Vagina (tissue), 2 donors: ENCODE measurements at places on chromosomes 4 and X.
A peak's percentile ranks its signal among the peaks of the same experiment; 100 is the strongest.

DNA sequence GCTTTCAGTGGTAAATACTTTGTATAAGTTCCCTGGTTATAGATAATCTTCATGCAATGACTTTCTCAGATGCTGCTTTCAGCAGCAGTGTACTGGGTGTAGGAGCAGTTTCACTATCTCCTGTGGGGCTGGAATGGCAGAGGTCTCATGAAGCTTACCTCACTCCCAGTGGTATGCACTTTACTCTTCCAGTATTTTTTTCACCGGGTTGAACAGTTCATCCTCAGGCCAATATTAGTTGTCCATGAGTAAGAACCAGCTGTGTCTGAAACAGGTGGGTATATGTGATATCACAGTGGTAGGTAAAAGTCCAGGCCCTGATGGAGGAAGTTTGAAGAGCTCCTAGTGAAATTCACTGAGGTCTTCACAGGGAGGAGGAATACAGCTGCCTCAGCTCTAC, 351.5 kb upstream of the EMCN start:
- H3K4me1 ChIP-seq = no peaks in the 10 kb centered on the region
- H3K27me3 ChIP-seq = no peaks in the 10 kb centered on the region
- no peaks in the 10 kb centered on the region for H3K36me3 ChIP-seq
- no peak overlapping the region for H3K27ac ChIP-seq

GRCh38 chr4:6324999-6325787, 55.5 kb downstream of the WFS1 start:
- DNase-seq = no peak
- peaks cover 2% of the 10 kb centered on the region for H3K36me3 ChIP-seq
- peaks cover 15% of the 10 kb centered on the region for H3K4me1 ChIP-seq
- peak overlapping the region; percentile 2 for H3K27ac ChIP-seq

DNA sequence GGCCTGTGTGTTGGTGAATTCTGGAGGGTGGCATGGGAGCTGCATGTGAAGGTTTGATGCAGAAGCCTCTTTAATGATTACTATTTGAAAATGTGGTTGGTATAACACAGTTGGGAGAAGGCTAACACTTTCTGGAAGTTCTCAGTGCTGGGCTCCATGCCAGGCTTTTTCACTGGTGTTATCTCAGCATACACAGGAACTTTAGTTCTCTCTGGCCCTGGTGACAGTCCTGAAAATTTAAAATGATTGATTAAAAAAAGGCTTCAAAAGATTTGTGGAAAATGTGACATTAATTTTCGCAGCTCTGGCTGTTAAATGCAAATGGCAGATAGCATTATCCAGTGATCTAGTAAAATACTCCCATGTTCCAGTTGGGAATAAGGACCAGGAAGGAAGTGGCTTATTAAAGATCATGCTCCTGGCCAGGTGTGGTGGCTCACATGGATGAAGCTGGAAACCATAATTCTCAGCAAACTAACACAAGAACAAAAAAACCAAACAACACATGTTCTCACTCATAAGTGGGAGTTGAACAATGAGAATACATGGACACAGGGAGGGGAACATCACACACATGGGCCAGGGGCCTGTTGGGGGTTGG, 36.6 kb downstream of the DIPK2B start:
- no peak overlapping the region for H3K4me3 ChIP-seq
- H3K4me1 ChIP-seq = no peaks in the 10 kb centered on the region
- no peaks in the 10 kb centered on the region for H3K27me3 ChIP-seq
- DNase-seq = peak; percentile 18
- H3K36me3 ChIP-seq = no peaks in the 10 kb centered on the region

- no peaks in the 10 kb centered on the region for H3K36me3 ChIP-seq
- H3K27ac ChIP-seq = no peak overlapping the region
- H3K4me3 ChIP-seq = no peak overlapping the region
- no peaks in the 10 kb centered on the region for H3K27me3 ChIP-seq
- H3K4me1 ChIP-seq = no peaks in the 10 kb centered on the region
These were observed 2693.1 kb downstream of the ARAP2 start for GRCh38 chr4:33551244-33551643.

DNA sequence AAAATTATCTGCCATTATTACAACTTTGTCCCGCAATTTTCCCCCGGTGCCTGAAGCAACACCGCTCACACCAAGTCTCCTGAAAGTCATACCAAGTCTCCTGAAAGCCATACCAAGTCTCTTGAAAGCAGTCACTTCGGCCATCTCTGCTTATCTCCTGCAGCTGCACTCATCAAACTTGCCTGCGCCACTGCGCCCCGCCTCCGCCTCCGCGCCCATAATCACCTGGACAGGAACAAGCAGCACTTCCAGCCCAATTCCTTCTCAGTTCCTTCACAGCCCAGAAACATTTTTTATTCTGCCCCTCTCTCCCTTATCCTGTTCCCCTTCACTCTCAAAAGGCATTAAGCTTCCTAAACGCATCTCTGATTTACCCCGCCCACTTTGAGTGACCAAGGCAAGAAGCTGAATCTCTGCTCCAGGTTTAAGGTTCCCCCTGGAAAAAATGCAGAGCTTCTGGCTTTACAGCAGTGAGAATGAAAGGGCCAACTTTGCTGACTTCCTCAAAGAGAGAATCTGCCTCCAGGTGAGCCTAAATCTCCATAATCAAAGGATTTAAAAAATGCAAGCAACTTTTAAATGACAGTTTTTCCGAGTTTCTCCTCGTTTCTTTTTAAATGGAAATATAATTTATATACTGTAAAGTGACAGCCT, 7.7 kb downstream of the GPR50 start:
- H3K27ac ChIP-seq = no peak overlapping the region
- H3K36me3 ChIP-seq = no peaks in the 10 kb centered on the region
- DNase-seq = no peak
- no peak overlapping the region for H3K4me3 ChIP-seq
- no peaks in the 10 kb centered on the region for H3K27me3 ChIP-seq

GRCh38 chr4:151638295-151638858, 122.4 kb downstream of the GATB start:
- DNase-seq = no peak
- no peaks in the 10 kb centered on the region for H3K36me3 ChIP-seq
- no peak overlapping the region for H3K4me3 ChIP-seq
- no peaks in the 10 kb centered on the region for H3K27me3 ChIP-seq
- no peaks in the 10 kb centered on the region for H3K4me1 ChIP-seq
- no peak overlapping the region for H3K27ac ChIP-seq

DNA sequence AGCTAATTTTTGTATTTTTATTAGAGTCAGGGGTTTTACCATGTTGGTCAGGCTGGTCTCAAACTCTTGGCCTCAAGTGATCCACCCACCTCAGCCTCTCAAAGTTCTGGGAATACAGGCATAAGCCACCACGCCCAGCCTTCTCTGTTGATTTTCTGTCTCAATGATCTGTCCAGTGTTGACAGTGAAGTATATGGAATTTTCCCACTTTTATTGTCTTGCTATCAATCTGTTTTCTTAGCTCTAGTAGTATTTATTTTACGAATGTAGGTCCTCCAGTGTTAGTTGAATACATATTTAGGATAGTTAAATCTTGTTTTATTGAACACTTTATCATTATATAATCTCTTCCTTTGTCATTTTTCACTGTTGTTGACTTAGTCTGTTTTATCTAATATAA, 1603.9 kb downstream of the ADGRL3 start:
- H3K27ac ChIP-seq = no peak overlapping the region
- no peak for DNase-seq
- H3K4me3 ChIP-seq = no peak overlapping the region
